ENCODE measurements at places on chromosomes 2 and 18. TPM values are rescaled to one million over a fixed set of nuclear protein-coding genes. Genes with fewer than 3 reads are reported as not detected.
A peak's percentile ranks its signal among the peaks of the same experiment; 100 is the strongest.

SCG2 gene
- 0.42 TPM for total RNA-seq

TDRD15 gene
- total RNA-seq, result not detected

LRP1B gene
- 1.2 TPM for total RNA-seq

DPYSL5 gene
- not detected for total RNA-seq

NLRC4 gene
- 1.7 TPM for total RNA-seq

PLA2R1 gene
- 3.2 TPM for total RNA-seq

DNA sequence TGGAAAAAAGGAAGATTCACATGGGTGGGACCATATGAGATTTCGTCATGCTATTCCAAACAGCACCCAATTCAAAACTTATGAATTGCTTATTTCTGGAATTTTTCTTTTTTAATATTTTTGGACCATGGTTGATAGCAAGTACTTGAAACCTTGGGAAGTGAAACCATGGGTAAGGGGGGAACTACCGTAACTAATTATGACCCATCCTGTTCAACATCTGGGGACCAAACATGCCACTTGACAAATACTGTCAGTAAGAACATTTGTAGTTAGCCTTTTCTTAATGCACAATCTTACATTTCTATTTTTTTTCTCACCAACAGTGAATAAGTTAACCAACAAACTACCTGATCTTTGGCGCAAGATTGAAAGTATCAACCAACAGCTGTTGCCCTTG is 105.7 kb upstream of the TTC39C start:
- no peak for DNase-seq

DNA sequence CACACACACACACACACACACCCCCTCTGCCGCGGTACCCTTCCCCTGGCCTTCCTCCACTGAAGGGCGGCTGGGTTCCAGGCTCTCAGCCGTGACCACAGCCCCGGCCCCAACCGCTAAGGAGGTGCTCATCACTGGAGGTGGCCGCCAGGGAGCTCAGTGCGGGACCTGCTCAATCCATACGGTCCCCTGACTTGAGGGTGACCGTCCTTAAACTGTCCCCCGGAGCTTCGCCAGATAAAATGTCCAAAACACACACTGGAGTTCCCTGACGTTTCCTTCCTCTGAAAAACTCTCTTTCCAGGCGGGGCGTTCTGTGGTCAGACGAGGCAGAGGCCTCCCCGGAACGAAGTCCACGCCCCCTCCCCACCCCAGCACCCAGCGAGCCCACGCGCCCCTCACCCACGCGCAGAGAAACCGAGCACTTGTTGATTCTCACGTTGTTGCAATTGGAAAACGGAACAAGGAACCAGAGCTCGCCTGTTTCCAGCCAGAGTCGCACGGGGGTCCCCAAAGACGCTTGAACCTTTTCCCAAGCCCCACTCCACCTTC is 1.4 kb downstream of the MBP start:
- DNase-seq, result peak; percentile 56

GRCh38 chr18:78725426-78725825 is 254.2 kb upstream of the SALL3 start:
- DNase-seq, result no peak

DNA sequence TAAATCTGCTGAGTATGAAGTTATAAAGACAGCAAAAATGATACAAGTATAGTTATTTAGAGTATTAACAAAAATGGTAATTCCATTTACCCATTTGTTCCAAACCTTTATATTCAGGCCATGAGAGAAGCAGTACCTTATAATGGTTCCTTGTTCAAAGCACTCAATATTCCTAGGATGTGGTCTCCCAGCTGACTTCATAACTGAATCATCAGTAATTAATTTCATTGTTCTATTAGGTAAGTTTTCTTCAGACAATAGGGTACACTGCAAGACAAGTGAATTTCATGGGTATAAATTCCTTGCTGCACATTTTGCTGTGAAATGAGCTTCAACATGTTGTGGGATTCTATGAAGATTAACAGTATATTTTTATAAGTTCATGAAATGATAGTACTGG is 550.8 kb upstream of the ZEB2 start:
- no peak for DNase-seq

All from left cardiac atrium (tissue), 4 donors.